ENCODE measurements at places on chromosomes 5 and 9.

DNA sequence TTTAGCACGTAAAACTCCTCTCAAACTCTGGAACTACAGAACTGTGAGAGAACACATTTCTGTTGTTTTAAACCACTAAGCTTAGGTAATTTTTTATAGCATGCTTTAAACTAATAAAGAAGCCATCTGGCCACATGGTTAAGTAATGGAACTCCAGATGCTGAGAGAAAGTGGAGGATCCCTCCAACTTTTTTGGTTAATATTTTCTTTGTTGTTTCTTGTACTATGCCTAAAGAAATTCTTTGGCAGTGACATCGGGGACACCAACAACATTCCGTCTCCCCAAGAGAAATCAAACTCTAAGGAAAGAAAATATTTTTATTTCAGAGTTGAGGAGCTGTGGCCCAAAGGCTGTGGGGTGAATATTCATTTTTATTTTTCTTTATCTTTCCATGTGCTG is 734.8 kb upstream of the CDH9 start:
- no peak for DNase-seq

DNA sequence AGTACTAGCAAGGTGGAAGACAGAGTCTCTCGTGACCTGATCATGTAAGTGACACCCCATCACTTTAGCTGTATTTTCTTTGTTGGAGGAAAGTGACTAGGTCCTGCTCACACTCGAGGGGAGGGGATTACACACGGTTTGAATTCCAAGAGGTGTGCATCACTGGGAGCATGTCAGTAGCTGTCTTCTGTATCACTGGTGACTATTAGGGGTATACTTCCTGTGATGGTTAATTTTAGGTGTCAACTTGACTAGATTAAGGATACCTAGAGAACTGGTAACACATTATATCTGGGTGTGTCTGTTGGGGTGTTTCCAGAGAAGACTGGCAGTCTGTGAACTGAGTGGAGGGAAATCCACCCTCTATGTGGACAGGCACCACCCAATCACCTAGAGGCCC is 22.5 kb downstream of the FOXD1 start:
- no peak for DNase-seq

DNA sequence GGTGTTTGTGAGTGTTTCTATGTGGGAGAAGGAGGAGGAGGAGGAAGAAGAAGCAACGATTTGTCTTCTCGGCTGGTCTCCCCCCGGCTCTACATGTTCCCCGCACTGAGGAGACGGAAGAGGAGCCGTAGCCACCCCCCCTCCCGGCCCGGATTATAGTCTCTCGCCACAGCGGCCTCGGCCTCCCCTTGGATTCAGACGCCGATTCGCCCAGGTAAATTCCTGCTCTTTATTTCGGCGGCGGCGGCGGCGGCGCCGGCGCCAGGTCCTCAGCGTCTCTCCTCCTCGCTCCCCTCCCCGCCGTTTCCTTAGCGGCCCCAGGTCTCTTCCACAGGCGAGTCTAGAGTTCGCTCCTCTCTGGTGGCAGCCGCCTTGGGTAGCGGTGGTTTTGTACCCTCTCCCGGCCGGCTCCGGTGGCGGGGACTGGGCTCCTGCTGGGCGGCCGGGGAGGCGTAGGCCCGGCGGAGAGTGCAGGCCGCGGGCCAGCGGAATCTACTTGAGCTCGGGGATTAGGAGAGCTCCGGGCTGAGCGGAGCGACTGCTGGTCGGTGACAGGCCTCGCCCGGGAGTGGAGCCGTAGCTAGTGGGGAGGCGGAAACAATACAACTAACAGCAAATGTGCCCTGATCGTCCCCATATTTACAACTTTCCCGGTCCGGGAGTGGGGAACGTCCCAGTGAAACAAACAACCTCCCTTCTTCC is 547 bp downstream of the NIPBL start:
- DNase-seq: peak; percentile 30

DNA sequence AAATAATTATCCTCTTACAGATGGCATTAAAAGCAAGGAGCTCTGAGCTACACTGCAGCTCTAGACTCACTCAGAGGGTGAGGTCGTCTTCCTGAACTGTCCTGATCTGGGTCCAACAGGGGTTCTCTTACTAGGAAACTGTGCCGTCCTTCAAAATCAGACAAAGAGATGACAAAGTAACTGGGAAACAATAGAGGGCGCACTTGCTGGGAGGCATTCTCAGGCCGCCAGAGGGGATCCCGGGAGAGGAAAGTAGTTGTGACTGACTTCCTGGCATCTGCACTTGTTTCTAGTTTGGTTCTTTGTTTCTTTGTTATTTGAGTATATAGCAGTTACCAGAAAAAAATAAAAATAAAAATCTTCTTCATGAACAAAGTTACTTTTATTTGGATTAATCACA is 142.9 kb upstream of the MSX2 start:
- DNase-seq: no peak

DNA sequence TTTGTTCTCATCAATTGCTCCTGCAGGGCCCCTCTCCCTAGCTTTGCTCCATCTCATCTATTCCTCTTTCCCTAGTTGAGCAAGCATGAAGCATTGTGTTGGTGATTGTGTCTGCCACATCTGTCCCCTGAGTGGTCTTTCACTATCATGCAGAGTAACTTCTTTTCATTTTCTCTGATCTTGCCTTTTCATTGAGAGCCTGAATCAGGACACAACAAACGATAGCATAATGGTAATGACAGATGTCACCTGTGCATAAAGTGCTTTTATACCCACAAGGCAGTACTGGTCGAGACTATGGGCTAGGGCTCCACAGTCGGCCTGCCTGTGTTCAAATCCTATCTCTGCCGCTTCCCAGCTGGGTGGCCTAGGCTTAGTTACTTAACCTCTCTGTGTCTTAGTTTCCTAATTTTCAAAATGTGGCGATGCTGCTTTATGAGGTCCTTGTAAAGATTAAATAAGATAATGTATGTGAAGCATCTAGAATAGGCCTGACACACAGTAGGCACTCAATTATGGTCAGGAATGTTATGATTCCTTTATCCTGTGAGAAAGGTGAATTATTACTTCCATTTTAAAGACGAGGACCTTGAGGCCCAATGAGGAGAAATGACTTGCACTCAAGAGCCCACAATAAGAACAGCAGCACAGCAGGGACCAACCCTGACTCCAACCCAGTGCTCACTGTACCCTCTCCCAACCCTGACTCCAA is 137.1 kb upstream of the ZNF618 start:
- DNase-seq: no peak

- DNase-seq: no peak
Measured at GRCh38 chr5:113236536-113237288, 198.1 kb downstream of the TSSK1B start.

DNA sequence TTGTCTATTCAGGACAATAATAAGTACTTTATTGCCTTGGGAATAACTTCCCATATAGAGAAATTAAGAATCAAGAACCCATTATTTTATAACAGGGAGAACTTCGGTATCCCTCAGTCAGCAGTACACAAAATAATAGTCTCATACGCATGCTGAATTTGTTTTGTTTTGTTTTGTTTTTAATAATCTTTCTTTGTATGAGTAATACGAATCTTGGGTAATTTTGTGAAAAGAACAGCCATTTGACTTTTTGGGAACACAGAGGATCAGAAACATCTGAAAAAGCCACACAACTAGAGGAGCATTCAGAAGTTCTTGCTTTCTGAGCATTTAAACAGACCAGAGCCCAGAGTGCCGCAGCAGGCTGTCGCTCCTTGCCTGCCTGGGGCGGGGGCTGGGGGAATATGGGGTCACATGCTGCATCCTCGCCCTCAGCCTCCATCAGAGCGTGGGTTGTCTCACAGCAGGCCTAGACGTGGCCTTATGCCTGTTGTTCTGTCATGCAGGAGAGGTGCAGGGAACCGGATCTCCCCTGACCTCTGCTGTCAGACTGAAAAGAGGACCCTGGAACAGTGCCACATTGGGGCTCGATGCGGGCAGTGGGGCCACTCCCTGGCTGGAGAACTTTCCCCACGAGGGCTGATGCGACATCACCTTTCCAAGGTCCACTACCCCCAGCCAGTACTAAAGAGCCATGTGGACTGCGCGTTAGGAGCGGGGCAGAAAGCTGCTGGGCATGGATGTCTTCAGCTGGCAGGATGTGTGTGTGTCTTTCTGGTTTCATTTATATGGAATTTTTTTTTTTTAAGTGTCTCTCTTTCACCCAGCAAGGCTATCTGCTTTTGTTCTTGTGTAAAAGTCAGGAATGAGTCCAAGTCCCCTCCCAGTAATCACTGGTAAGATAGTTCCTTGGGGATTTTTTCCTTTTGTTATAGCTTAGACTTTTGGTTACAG is 133.4 kb upstream of the OTULINL start:
- DNase-seq: no peak

DNA sequence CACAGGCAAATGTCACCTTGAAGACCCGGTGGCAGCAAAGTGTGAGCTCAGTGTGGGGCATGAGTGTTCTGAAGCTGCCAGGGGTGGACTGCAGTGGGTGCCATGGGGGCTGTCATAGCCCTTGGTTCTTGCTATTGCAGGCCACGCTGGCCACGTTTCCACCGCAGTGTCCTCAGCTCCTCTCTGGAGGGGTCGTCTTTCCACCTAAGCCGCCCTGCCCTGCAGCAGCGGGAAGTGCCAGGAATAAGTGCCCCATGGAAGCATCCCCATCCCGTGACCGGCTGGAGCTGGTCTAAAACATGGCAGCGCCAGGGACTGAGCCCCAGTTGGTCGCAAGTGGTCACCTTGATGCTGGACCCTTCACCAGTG is 6.9 kb downstream of the OBP2B start:
- no peak for DNase-seq

DNA sequence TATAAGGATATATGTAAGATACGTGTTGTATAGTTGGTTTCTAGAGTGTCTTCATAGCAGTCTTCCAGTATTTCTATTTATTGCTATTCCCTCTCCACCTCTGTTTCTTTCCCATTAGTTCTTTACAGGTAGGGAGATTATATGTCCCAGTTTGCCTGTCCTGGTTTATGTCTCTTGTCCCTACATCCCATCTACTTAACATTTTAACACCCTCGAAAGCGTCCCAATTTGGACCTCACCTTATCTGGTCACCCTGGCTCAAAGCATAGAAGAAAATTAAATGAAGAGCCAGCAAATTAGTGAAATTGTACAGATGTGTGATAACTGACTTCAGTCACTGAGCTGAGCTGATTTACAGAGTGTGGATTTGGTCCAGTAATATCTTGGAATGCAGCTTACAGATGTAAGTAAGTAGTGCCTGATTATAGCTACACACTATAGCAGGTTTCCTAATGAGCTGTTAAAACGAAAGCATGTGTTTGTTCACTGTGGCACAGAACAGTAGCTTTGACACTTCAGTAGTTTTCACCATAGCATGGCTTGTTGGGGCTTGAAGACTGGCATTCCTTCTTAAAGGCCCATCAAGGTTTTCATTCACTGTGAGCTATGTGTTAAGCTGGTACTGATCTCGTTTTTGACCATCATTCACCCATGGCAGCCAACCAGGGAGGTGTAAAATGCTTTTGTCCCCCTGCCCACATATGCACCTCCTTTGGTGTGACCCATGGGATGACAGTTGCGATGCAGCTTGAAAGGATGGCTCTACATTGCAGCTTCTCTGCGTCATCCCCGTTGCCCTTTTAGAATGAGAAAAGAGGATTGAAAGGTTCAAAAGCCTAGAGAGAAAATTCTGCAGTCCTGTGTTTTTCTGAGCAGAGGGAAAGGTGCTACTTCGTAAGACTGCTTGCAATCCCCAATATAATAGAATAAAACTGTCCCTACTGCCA is 192.1 kb upstream of the DMRT1 start:
- no peak for DNase-seq

- DNase-seq: no peak
Measured at GRCh38 chr9:131227112-131227958, 49.0 kb downstream of the FAM78A start.

GRCh38 chr5:395156-395920 is 47.6 kb upstream of the EXOC3 start:
- no peak for DNase-seq

- DNase-seq: no peak
Measured at GRCh38 chr9:73847536-73847935, 649.6 kb upstream of the RORB start.

DNA sequence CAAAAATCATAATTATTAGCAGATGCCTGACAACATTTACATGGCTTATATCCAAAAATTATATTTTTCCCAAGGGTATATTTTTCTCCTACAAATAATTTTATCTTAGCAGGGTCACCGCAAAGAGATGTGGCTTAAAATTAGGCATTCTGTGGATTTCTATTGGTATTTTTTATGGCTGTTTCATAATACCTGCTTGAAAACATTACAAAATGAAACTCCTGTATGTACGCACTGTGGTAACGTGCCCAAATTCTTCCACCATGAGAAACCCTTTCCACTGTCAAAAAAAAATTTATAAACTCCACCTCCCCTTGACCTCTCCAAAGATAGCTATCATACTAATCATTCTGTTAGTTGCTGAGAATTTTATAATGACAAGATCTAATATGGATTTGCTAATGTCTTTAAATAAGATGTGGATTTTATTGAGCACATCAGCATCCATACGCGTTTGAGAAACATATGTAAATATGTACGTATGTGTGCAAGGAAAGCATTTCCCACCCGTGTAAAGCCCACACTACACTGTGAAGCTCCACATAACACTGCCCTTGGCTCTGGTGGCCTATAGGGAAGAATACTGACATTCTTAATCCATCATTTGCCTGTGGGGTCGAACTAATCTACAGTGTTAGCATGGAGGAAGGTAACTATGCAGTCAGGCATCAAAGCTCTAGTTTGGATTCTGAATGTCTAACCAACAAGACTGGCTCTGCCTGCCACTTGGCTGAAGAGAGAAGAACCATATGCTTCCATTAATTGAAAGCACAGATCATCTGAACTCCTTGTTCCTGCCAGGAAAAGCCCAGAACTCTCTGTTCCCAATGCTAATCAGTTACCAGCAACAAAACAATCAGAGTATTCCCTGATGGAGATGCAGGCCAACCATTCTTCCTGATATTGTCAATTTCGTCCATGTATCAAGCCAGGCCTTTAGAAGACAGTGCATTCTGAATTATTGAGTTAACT is 244.7 kb downstream of the SPOCK1 start:
- no peak for DNase-seq

DNA sequence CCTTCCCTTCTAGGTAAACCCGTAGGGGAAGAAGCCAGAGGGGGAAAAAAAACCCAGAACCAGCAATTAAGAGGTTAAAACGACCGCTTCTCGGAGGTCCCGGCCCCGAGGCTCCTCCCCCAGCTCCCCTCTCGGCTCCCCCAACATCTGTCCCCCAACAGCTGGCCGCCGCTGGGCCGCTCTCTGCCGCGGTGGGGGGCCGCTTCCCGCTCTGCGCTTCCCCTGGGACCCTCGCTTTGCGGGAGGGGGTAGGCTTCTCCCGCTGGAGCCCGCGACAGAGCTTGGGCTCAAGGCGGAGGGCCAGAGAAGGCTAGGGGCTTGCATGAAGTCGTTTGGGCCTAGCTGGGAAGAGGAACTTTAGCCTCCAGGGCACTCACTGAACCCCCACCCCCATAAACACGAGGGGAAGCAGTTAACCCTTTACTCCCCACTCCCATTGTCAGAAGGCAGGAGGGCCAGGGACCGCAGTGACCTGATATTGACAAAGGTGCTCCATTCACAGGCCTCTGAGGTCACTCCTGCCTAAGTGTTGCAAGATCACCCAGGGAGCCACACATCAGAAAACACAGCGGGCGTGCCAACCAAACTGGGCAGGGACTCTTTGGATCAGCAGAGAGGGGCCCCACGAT is 7.5 kb downstream of the LHX6 start:
- no peak for DNase-seq
